MM.1S (cell line): ENCODE measurements at places on chromosomes 5 and 9.

DNA sequence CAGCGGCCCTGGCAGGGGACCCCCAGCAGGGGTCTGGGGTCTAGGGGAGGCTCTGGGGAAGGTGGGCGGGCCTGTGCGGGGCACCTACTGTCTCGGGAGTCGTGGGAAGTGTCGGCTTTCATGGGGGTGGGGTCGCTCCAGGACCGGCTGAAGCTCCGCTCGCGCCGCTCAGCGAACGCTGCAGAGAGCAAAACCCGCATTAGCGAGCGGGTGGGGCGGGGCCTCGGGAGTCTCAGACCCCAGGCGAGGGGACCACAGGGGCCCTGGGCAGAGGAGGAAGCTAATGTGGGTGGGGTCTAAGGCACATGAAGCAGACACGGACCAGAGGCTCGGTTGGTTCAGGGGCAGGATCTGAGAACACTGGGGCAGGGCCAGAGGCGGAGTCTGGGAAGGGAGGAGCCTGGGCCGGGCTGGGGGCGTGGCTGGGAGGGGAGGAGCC is 5.5 kb downstream of the NSMF start:
- peaks cover 8% of the 10 kb centered on the region; the same call in 1 of the 2 replicates for H3K4me1 ChIP-seq
- H3K4me3 ChIP-seq = no peak overlapping the region
- H3K36me3 ChIP-seq = no peaks in the 10 kb centered on the region; the same call in 1 of the 2 replicates
- DNase-seq = peak; percentile 43
- no peak overlapping the region for H3K27ac ChIP-seq
- no peaks in the 10 kb centered on the region for H3K27me3 ChIP-seq

GRCh38 chr5:74943905-74944304 is 77.7 kb upstream of the FAM169A start:
- no peaks in the 10 kb centered on the region for H3K36me3 ChIP-seq
- H3K4me3 ChIP-seq = no peak overlapping the region

GRCh38 chr5:76604838-76605237 is 18.4 kb downstream of the F2RL2 start:
- no peak overlapping the region for H3K27ac ChIP-seq
- no peaks in the 10 kb centered on the region for H3K36me3 ChIP-seq
- no peak overlapping the region for H3K4me3 ChIP-seq
- no peak for DNase-seq
- H3K4me1 ChIP-seq = no peaks in the 10 kb centered on the region

DNA sequence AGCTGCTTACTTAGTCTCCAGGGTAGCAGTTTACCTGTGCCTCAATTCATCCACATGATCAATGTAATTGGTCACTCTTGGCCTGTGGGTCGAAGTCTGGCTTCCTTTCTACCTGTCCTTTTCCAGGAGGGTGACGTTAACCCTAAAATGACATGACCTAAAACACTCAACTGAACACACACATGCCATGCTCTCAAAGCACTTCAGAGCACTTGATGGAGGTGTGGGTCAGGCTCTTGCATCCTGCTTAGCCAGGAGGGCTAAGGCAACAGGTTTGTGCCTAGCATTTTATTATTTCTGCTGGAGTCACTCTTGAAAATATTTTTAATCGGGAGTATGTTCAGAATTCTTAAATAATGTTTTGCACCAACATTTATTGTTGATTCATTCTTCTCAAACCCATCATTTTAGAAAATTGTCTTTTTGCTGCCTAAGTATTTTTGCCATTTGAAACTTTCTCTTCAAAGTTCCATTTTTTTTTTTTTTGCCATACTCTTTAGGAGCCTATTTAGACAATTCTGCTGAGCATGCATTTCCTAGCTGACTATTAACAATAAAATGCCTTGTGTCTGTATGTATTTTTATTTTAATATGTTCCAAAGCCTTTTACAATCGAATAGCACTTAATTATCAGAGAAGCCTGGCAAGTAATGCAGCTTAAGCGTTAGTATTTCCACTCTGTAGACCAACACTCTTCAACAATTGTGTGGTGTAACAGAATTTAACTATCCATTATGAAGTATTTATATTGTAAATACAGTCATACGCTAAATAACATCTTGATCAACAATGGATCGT is 59.1 kb downstream of the ATP10B start:
- no peak for DNase-seq
- H3K4me1 ChIP-seq = no peaks in the 10 kb centered on the region
- H3K27ac ChIP-seq = no peak overlapping the region
- no peak overlapping the region for H3K4me3 ChIP-seq
- no peaks in the 10 kb centered on the region for H3K36me3 ChIP-seq

- H3K36me3 ChIP-seq = no peaks in the 10 kb centered on the region
- H3K27ac ChIP-seq = no peak overlapping the region
- no peaks in the 10 kb centered on the region for H3K4me1 ChIP-seq
- no peak overlapping the region for H3K4me3 ChIP-seq
These were observed 811.0 kb upstream of the GRAMD2B start for GRCh38 chr5:125612181-125612721.

DNA sequence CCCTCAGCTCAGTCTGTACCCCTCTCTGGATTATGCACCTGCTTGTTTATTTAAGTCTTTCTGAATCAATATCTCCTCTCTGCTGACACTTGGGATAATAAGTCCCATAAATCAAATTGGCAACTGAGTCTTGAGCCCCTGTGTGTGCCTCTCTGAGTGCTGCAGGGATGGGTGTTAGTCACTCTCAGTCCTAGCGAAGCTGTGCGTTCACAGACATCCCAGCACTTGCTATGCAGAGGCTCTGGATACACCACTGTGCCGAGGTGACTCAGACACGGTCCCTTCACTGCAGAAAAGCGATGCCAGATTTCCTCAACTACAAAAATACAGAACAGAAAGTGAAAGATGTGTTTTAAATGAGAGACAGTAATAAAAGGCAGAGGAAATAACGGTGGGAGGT is 4.1 kb upstream of the KCNMB1 start:
- H3K27me3 ChIP-seq = no peaks in the 10 kb centered on the region
- no peak overlapping the region for H3K4me3 ChIP-seq
- H3K27ac ChIP-seq = no peak overlapping the region
- DNase-seq = peak; percentile 17
- no peaks in the 10 kb centered on the region for H3K36me3 ChIP-seq
- H3K4me1 ChIP-seq = no peaks in the 10 kb centered on the region

DNA sequence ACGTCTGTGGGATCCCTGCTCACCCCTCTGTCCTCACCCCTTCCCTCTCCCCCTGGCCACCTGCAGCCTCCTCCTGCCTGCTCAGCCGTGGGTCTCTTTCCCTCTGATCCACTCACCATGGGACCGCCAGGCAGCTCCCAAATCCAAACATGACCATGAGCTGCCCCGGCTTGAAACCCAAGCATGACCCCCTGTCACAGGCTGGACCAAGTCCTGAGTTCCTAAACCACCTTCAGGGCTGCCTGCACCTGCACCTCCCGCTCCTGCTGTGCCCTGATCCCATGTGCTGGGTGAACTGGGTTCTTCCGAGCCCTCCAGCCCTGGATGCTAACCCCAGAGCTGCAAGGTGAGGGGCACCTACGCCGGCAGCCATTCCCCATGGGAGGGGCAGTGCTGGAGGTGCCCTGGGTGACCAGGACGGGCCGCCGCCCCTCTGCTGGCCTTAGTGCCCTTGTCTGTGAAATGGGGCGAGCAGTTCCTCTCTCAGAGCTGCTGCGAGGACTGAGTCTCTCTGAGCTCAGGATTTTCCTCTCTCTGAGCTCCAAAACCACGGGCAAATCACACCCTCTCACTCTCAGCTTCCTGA is 149.6 kb downstream of the GAPVD1 start:
- peaks cover 5% of the 10 kb centered on the region; the same call in 1 of the 2 replicates for H3K27me3 ChIP-seq
- no peak overlapping the region for H3K27ac ChIP-seq
- no peaks in the 10 kb centered on the region for H3K36me3 ChIP-seq

GRCh38 chr9:135093111-135093510 is 5.6 kb downstream of the OLFM1 start:
- no peak overlapping the region for H3K4me3 ChIP-seq
- no peak overlapping the region for H3K27ac ChIP-seq
- no peak for DNase-seq
- H3K36me3 ChIP-seq = no peaks in the 10 kb centered on the region

DNA sequence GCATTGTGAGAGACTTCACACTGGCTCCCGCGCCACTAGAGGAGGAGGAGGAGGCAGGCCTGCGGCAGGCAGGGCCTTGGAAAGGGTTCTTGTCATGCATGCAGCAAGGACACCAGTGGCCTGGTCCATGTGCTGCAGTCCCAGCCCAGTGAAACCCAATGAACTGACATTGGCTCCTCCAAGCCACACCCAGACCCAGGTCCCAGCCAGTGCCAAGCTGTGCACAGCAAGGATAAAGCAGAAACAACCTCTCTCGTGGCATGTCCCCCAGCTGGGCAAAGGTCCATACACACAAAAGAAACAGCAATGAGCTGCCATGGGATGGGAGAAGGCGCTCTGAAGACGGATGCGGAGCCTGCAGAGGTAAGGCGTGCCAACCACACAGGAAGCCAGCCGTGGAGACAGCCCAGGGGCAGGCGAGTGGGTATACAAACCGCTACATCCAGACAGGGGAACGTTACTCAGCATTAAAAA is 89.2 kb downstream of the SEMA4D start:
- DNase-seq = peak; percentile 40
- no peaks in the 10 kb centered on the region for H3K27me3 ChIP-seq
- H3K4me1 ChIP-seq = peaks cover 39% of the 10 kb centered on the region
- peak overlapping the region; percentile 24; the same call in 1 of the 2 replicates for H3K27ac ChIP-seq

GRCh38 chr5:124452412-124452811 is 294.0 kb downstream of the ZNF608 start:
- H3K4me3 ChIP-seq = no peak overlapping the region
- peaks cover 22% of the 10 kb centered on the region for H3K4me1 ChIP-seq
- H3K27ac ChIP-seq = no peak overlapping the region
- no peaks in the 10 kb centered on the region for H3K27me3 ChIP-seq

- no peak overlapping the region for H3K27ac ChIP-seq
- H3K4me1 ChIP-seq = no peaks in the 10 kb centered on the region
- H3K36me3 ChIP-seq = no peaks in the 10 kb centered on the region
- no peaks in the 10 kb centered on the region for H3K27me3 ChIP-seq
These were observed 12.9 kb downstream of the RALGDS start for GRCh38 chr9:133107961-133108793.

GRCh38 chr9:75140261-75140660 is 51.9 kb downstream of the OSTF1 start:
- H3K36me3 ChIP-seq = 0 out of 2 replicates have a peak, but pooled peaks cover 4% of the 10 kb centered on the region
- no peak overlapping the region for H3K27ac ChIP-seq
- no peak for DNase-seq
- peaks cover 3% of the 10 kb centered on the region; the same call in 1 of the 2 replicates for H3K4me1 ChIP-seq

DNA sequence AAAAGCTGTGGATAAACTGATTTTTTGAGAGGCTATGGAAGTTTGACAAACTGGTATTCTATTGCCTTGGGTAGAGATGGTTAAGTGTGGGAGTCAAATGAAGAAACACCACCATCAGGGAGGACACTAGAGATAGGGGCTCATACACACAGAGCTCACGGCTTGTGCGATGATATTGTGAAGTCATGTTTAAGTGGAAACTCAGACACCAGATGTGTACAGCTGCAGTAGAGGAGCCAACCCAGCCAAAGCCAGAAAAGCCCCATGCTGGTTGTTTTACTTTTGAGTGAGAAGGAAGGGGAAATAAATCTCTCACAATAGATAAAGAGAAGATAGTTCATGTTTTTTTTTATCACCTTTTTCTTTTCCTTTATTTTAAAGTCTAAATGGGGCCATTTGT is 377.7 kb downstream of the DMRT2 start:
- no peak overlapping the region for H3K27ac ChIP-seq
- no peak for DNase-seq
- H3K4me3 ChIP-seq = no peak overlapping the region
- H3K27me3 ChIP-seq = no peaks in the 10 kb centered on the region
- H3K36me3 ChIP-seq = no peaks in the 10 kb centered on the region

- no peaks in the 10 kb centered on the region for H3K36me3 ChIP-seq
- DNase-seq = peak; percentile 36
- H3K27ac ChIP-seq = no peak overlapping the region; the same call in 1 of the 2 replicates
- no peaks in the 10 kb centered on the region for H3K27me3 ChIP-seq
These were observed 106.2 kb upstream of the EMB start for GRCh38 chr5:50547303-50547702.

GRCh38 chr9:68505681-68506409 is 34.8 kb downstream of the TMEM252 start:
- no peak for DNase-seq
- no peaks in the 10 kb centered on the region for H3K4me1 ChIP-seq
- H3K36me3 ChIP-seq = no peaks in the 10 kb centered on the region
- H3K27me3 ChIP-seq = no peaks in the 10 kb centered on the region
- H3K4me3 ChIP-seq = no peak overlapping the region

DNA sequence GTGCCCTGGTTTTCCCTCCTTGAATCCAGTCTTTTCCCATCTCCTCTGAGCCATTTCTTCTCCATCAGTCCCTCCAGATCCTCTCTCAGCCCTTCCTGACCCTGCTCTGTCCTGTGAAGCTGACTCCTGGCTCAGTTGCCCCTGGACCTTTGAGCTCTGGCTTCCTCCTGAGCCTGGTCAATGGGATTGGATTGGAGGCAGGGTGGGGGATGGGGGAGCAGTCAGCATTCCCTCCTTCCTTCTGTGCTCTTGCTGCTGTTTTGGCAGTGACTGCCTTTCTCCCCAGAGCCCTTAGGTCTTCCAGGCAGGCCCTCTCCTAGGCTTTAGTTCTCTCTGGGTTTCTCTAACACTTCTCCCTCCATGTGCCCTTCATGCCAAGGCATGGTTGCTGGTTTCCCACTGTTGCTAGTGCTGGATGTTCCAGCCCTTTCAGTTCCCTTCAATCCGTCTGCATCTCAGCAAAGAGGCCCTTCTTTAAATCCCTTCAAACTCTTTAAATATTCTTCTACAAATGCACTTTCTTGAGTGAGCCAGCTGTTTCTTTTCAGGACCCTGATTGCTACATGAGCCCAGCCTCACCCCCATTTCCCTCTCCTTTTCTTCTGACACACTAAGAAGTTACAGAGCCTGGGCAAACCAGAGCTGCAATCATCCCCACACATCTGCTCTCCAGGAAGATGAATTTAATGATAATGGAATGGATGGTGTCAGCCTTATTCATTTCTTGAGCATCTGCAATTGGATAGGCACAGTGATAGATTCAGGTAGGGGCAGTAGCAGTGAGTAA is 2.2 kb downstream of the TNFSF15 start:
- no peaks in the 10 kb centered on the region; the same call in 1 of the 2 replicates for H3K27me3 ChIP-seq
- H3K27ac ChIP-seq = no peak overlapping the region
- no peaks in the 10 kb centered on the region for H3K36me3 ChIP-seq
- H3K4me1 ChIP-seq = peaks cover 17% of the 10 kb centered on the region
- no peak overlapping the region for H3K4me3 ChIP-seq
- no peak for DNase-seq
